ENCODE measurements at places on chromosomes 5 and 9.

GRCh38 chr9:127720031-127720864 lies 4.4 kb downstream of the TTC16 start:
- DNase-seq: no peak

GRCh38 chr5:73998489-73998888 lies 372.5 kb downstream of the ARHGEF28 start:
- DNase-seq: no peak

DNA sequence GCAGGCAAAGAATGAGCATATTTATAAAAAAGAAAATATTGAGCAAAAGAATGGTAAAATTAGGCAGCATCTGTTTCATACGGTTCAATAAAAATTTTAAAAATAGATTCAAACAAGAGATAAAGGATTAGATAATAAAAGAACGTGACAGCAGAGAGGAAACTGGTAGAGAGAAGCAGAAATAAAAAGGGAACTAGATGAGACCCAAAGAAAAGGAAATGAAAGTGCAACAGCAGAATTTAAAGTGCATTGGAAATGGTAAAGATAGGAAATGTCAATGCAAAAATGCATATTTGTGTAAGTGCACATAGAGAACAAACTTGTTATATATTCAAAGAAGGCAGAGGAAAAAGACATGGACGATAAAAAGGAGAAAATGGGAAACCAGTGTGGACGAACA lies 70.2 kb downstream of the SUSD1 start:
- DNase-seq: no peak

- DNase-seq: no peak
Measured at GRCh38 chr5:61587125-61587524, 255.1 kb downstream of the ZSWIM6 start.

GRCh38 chr9:97905228-97905627 lies 17.1 kb downstream of the TRMO start:
- DNase-seq: no peak

- DNase-seq: peak; percentile 63
Measured at GRCh38 chr5:145776886-145777285, 58.3 kb downstream of the PRELID2 start.

- DNase-seq: no peak
Measured at GRCh38 chr5:179452356-179453230, 97.8 kb upstream of the RUFY1 start.

DNA sequence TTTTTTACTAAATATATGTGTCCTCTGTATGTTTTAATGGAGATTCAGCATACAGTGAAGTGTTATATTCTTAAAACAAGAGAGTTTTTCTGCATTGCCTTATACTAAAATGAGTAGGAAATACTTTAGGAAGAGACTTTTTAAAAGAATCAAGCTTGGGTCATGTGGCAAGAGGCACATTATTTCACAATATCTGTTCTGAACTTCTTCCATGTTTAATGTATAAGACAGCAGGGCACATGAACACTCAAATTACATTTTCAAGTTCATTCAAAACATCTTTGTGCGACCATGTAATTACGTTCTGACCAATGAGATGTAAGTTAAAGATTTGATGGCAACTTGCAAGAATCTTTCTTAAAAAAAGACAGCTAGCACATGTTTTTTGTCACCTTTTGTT lies 1055.9 kb downstream of the NR2F1-AS1 start:
- DNase-seq: no peak

- no peak for DNase-seq
Measured at GRCh38 chr5:56514245-56514644, 281.1 kb upstream of the ANKRD55 start.

- DNase-seq: peak; percentile 73
Measured at GRCh38 chr5:98214240-98215051, 559.0 kb upstream of the RGMB start.

DNA sequence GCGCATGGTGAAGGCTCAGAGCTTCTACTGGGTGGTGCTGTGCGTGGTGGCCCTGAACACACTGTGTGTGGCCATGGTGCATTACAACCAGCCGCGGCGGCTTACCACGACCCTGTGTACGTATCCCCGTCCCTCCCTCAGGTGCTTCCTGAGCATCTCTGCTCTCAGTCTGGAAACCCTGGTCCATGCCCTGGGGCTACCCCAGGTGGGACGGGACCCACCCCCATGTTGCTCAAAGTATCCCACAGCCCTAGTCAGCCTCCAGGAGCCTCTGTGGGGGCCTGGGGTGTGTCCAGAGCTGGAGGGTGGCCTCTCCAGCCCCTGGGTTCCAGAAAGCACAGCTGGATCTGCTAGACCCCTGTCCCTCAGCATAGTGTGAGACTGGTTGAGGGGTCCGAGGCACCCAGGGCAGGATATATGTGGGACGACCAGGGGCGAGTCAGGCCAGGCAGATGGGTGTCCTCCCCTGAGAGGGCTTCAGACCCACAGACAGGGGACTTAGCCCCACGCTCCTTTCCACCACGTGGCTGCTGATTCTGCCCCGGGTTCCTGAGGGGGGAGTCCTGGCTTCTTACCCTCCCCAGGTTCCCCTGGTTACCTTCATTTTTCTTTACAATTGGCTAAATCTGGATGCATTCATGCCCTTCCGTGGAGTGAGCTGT lies 94.0 kb downstream of the CACNA1B start:
- DNase-seq: no peak

DNA sequence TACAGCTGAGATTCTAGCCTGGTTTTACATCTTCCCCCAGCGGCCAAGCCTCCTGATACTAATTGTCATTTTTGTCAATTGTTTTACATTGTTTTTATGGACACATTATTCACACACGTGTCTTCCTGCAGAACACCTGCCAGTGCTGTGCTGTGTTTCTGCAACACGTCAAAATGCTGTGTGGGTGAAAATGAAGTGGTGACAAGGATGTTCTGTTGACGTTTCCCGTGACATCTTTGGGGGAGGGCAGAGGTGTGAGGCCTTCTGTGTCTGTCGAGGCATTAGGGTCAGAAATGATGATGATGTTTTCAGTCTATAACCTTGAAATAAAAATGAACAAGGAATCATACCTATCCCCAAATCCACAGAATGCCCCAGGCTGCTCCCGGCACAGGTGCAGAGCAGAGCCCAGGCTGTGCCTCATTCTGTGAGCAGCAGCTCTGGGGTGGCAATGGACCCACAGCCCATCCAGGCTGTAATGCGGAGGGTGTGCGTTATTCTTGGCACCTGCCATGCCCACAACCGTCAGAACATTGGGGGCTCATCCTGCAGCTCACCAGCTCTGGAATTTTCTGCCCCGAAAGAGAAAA lies 23.6 kb upstream of the CEP72 start:
- DNase-seq: no peak

DNA sequence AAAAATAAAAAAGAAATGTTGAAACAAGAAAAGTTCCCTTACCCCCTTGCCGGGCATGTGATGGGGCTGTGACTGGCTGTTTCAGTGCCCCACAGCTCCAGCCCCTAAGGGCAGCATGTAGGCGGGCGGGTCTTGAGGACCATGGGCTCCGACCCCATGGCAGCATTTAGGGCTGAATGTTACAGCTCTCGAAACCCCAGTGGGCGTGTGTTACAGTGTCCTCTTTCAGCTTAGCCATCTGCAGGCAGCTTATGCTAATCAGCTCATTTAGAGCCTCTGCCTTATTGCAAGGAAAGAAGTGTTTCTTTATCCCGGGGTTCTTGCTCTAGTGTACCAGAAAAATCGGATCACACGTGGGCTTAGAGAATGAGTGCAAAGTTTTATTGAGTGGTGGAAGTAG lies 497.4 kb upstream of the CYLC2 start:
- DNase-seq: no peak

- no peak for DNase-seq
Measured at GRCh38 chr5:150163547-150164059, 3.0 kb upstream of the CDX1 start.

- DNase-seq: peak; percentile 48
Measured at GRCh38 chr9:14326264-14326826, 12.4 kb upstream of the NFIB start.

- DNase-seq: no peak
Measured at GRCh38 chr5:130166839-130167490, 262.7 kb downstream of the CHSY3 start.

DNA sequence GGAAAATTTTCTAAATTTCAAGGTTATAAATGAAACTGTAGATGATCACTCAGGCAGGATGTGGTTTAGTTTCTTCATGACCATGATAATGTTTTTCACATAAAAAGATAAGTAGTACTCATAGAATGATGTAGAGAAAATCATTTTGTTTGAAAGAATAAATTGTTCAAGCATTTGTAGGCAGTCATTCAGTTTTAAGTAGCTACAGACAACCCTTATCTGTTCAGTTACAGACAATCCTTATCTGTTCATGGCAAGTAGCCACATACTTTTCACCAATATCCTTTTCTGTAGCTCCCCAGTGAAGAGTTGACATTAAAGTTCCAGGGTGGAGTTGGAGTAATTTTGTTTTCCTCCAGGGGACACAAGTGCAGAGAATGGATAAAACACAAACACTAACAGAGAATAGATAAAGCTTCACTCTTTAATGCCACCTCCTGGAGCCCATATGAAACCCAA lies 278.1 kb upstream of the TNC start:
- DNase-seq: peak; percentile 27

DNA sequence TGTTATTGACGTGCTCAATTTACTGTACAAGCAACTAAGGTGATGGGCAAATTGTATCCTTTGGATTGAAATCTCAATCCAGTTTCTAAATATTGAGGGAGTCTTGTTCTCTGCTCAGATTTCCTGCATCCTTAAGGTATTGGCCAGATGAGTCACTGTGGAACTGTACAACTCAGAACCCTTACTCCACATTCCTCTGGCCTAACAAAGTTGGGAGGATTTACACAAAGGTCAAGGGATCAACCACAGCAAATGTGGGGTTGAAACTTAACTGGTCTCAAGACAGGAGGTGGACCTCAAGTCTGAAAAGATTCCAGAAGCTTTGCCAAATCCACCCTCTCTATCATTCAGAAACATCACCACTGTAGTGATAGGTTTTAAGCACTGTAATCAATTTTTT lies 81.5 kb upstream of the AGXT2 start:
- peak; percentile 60 for DNase-seq

DNA sequence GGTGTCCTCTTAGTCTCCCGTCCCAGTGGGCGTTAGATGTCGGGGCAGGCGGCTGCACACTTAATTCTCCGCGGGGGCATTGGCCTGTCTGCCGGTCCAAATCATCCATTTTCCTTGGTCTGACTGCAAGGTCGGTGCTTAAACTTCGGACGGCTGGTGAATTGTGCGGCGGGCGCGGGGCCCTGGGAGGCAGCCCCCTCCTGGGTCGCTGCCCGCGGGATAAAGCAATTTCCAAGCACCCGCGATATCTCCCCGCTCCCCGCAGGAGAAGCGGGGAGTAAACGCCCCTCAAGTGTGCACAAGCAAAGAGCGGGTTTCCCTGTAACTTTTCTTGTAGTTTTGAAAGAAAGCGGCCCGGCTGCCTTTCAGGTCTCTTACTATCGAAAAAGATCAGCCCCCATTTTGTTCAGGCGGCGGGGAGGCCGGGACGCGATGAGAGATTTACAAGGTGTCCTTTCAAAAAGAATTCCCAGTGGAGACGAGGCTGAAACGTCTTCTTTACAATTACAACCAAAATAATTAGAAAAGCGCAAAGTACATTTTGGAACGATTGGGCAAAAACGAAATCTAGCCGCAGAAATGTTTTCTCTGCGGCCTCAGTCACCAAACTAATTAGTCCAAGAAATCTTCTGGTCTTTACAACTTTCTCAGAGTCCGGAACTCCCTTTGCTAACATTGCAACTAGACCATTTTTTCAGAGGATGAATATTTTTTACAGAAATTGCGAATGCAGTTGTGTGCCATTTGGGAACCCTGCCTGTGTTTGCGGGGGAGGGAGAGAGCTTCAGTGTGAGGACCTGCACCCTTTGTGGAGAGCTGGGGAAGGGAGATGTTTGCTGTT lies 1.8 kb downstream of the IRX1 start:
- DNase-seq: peak; percentile 48

DNA sequence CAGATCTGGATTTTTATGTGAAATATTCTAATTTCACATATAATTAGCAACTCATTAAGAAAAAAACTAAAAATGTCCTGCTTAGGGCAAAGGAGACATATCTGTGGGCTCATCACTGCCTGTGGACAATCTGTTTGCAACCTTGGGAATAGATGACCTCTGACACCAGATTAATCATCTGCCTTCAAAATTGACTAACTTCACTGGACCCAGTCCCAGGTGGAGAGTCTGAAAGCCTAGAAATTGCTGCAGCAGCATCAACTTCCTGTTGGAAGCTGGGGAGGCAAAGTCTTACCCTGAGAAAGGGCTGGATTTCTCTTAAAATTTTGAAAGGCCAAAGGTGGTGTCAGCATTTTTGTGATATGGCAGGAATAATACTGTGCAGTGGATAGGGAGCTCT lies 76.3 kb upstream of the TNC start:
- no peak for DNase-seq

- DNase-seq: peak; percentile 52
Measured at GRCh38 chr5:144125163-144125726, 45.2 kb downstream of the YIPF5 start.

- DNase-seq: peak; percentile 88
Measured at GRCh38 chr5:168268949-168269936, 22.2 kb upstream of the WWC1 start.

- no peak for DNase-seq
Measured at GRCh38 chr5:133332439-133333024, 279.8 kb downstream of the FSTL4 start.

DNA sequence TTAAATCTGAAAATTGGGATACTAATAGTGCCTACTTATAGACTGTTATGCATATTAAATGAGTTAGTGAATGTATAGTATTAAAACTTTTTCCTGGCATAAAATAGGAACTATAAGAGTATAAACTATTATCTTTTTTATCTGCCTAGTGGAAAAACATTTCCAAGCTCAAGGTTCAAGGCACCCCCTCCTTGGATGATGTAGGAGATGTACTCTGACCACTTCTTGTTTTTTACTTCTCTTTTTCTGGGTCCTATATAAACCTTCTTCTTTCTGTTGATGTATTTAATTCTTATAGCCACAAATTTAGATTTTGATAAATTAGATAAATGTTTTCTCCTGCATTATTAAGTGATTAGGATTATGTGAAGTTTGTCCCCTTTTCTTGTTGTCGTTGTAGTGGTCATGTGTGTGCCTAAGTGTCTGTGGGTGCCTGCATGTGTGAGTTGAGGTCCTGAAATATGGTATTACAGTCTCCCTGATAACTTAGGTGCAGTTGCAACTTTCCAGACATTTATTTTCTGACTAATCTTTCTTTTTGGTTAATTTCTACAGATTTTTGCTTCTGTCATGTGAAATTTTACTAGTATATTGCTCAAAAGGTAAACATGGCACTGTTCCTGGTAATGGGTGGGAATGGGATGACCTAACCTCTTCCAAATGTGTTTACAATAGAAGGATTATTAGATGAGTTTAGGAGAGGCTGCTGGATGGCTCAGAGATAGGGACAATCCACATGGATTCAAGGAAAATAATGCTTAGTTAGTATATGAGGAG lies 160.8 kb upstream of the CDKN2B start:
- DNase-seq: peak; percentile 76

- DNase-seq: no peak
Measured at GRCh38 chr9:69443178-69443577, 118.2 kb downstream of the ENTREP1 start.

GRCh38 chr5:128338649-128339048 lies 199.4 kb downstream of the FBN2 start:
- no peak for DNase-seq

- peak; percentile 93 for DNase-seq
Measured at GRCh38 chr5:141654298-141654697, 3.1 kb upstream of the FCHSD1 start.

GRCh38 chr5:128290152-128290858 lies 206.7 kb downstream of the SLC12A2 start:
- DNase-seq: no peak
